COR-L47 (cell line): ENCODE measurements at places on chromosomes 12 and 14.

- no peak for DNase-seq
These were observed 21.3 kb downstream of the LRCOL1 start for GRCh38 chr12:132588821-132589669.

DNA sequence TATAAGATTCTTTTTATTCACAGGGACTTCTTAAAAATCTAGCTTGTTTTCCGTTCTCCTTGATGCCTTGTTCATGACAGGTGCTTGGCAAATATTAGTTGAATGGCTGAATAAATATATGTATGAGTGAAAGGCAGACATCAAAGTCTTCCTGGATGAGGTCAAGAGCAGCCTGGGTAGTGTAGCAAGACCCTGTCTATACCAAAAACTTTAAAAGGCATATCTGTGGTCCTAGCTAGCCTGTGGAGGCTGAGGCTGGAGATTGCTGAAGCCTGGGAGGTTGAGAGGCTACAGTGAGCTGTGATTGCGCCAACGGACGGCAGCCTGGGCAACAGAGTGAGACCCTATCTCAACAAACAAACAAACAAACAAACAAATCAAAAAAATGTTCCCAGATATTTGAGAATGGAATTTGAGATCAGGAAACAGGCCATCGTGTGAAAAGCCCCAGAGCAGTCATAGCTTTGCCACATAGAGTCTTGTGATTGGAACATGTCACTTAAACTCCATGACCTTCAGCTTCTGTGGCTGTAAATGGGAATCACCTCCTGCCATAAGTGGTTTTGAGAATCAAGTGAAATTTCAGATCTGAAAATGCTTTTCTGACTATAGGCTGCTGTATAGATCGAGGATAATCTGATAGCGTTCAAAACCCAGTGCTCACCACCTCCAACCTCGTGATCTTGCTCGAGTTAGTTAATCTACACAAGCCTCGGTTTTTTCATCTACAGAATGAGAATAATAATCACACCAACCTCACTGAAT lies 64.3 kb downstream of the ZFP36L1 start:
- DNase-seq = no peak

DNA sequence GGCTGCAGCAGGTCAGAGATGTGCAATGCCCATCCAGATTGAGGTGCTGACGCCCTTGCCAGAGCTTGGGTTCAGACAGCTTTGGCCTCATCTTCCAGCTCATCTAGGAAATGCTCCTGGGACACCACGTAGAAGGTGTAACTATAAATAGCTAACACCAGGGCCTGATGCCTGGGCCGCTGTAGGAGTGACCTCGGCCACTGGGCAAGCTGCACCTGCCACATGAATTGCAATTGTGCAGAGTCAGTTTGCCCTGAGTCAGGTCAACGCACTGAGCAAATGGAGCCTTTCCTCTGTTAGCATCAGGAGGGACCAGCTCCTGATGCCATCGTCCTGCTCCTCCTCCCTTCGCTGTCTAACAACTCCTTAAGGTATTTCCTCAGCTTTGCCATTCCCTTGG lies 17.4 kb upstream of the DNM1L start:
- DNase-seq = no peak

DNA sequence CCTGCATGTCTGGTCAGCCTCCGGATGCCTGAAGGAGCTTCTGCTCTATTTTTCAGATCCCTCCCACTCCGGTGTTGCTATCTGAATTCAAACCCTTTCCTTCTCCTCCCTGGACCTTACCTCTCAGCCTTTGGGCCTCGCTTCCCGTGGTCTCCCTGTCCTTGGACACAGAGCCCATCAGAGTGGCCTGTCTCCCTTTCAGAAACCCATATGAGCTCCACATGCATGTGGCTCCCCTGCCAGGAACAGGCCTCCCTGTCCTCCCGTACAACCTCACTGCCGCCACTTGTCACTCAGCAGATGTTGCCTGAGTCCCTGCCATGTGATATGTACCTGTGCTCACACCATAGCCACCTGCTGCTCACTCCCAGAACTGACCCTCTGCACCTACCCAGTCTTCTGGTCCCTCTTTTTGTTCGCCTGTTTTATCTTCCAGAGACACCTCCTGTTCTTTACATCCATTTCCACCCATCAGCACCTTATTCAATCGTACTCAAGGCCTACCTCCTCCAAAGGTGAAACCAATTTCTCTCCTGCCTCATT lies 182.5 kb downstream of the ZFP36L1 start:
- DNase-seq = no peak

DNA sequence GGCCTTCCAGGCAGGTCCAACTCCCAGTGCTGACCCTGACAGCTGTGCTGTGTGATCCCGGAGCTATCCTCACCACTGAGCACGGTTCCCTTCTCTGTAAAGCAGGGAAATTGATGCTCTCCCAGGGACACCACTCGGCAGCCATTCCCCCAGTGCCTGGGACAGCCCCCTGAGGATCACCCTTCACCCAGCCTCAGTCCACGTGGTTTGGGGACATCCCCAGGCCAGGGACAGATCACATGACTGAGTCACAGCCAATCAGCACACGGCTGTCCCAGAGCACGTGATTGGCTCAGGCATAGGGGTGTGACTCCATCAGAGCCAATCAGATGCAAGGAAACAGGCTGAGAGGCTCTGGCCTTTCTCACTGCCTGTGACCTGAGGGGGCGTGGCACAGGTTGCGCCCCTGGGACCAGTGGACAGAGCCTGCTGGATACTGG lies 68.8 kb upstream of the SFSWAP start:
- DNase-seq = no peak
